ENCODE measurements at places on chromosomes 4 and X.

GRCh38 chrX:78074088-78074487 is 30.0 kb upstream of the PGK1 start:
- no peak for DNase-seq

DNA sequence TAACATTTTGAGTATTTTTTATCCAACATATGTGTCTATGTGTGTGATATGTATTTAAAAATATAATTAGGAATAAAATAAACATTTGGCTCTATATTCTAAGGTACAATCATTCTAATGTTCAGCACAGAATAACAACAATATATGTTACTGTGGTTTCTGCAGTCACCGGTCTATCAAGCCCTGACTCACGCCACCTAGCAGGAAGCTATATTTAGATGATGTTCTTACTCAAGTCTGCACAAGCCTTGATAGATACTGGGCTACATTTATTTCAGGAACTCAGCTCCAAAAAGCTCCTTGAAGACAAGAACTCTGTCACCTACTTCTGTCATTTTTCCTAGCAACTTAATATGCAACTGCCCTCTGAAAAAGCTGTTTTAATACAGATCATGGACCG is 152.0 kb upstream of the FTHL17 start:
- no peak for DNase-seq

- no peak for DNase-seq
These were observed 93.3 kb downstream of the NAA11 start for GRCh38 chr4:79232540-79232939.

- no peak for DNase-seq
These were observed 102.2 kb downstream of the MAMLD1 start for GRCh38 chrX:150465326-150465725.

- no peak for DNase-seq
These were observed 89.5 kb downstream of the AASDH start for GRCh38 chr4:56297776-56298175.

DNA sequence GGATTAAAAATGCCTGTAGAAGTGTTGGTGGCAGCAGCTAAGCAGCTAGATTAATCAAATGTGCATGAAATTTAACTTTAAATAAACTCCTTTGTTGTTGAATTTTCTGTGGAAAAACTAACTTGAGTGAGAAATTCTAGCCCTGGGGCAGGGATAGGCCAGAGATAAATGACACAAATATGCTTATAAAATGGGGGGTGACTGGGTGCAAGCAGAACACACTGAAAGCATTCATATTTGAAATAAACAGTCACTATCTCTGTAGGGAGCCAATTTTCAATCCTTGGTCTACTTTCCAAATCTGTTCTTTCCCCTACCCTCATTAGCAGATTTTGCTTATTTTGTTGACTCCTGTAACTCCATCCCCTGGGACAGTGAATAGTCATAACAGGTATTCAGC is 47.9 kb downstream of the RBPJ start:
- DNase-seq, result no peak

- no peak for DNase-seq
These were observed 115.0 kb upstream of the HS3ST1 start for GRCh38 chr4:11543706-11544105.
